ENCODE measurements at places on chromosomes 1 and 21.

DNA sequence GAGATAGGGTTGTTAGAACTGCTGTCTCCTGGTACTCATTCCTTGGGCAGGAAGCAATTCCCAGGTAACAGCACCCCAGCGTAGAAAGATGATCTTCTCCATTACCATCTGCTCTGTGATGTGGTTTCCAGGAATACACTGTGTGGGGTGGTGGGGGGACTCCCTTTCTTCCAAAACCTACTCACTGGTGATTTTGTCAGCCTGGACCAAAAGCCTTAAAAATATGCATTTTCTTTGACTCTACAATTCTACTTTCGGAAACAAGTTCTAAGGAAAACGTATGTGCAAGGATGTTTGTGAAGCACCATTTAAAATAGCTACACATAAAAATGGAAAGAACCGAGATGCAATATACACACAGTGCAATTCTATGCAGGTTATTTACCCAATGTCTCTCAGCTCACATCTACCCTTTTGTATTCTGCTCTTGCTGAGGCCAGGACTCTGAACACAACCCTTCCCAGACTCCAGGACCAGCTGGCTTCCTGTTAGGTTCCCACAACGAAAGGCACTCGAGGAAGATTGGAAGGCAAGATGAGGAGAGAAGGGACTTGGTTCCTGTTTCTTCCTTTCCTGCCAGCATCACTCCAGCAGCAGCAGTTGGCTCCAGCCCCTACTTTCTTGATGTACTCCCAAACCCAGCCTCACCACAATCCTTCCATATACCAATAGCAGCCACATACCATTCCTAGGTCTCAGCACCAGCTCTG is 33.0 kb upstream of the GJB5 start:
- DNase-seq = no peak

GRCh38 chr1:22364764-22365163 is 86.9 kb upstream of the ZBTB40 start:
- no peak for DNase-seq

DNA sequence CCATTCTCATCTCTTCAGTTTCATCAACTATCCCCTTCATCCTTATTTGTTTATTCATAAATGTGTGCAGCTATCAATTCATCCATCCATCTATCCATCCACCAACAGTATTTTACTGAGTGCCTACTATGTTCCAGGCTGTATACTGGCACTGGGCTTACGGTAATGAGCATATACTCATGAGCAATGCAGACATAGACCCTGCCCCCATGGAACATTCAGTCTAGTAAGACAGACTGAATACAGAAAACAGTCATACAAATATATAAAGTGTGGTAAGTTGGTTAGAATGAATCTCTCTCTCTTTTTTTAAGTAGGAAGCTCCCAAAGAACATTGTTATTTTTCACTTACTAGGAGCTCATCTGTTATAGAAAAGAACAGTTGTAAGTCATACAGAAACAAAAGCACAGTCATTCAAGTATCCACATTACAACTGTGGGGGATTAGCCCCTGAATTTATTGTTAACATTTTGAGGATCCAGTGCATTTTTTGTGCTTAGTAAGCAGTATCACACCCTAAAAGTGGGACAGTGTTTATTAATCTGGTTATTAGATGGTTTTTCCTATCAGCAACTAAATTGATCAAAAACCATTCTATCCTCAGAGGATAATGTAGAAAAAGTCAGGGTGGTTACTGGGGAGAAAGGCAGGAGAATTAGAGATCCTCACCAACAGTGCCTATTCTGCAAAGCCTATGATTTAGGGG is 3.6 kb downstream of the SLC16A4 start:
- DNase-seq = no peak

DNA sequence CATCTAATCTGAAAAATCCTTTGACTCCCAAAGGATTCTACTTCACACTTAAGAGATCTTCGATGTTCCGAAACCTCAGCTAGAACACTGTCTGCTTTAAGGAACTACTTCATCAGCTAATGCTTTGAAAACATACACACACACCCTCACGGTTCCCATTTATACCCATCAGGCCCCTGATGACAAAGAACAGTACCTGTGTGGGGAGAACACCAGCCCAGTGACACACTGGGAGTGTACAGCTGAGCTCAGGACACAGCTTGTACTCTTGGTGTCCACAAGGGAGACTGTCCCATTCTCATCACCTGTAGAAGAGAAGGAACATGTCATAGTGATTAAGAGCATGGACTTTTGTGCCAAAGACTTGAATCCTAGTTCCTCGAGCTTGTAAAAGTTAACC is 6.6 kb downstream of the WDR77 start:
- DNase-seq = no peak
